Common myeloid progenitor, CD34-positive (primary cell): ENCODE measurements at places on chromosomes 12 and 14.

- no peak for DNase-seq
Measured at GRCh38 chr12:42730291-42730690, 140.7 kb upstream of the PRICKLE1 start.

DNA sequence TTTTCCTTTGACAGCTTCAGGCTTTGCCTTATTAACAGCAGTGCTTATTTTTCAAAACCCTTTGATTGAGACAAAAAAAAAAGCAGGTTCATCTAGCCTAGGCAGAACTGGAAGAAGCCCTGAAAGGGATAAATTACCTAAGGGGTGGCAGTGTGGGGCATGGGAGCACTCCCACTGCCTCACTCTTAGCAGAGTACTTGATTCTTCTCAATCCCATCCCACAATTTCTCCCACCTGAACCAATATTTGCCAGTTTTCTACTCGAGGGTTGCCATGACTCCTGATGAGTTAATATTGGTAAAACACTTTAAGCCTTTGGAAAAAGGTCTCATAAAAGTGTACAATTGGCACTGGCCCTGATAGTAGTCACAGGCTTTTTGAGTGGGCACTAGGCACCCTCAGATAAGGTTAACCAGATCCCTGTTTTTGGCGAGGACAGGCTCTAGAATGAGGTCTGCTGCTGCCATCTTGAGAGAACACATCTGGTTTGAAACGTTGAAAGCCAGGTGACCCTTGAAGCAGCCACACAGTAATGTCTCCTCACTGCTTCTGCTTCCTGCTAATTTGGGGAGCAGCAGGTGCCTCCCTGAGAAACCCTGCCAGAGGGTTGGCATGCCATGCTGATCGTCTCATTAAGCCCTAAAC, 320.0 kb downstream of the RAD51B start:
- DNase-seq, result no peak

- no peak for DNase-seq
Measured at GRCh38 chr12:8449355-8449859, 6.4 kb upstream of the CLEC6A start.

DNA sequence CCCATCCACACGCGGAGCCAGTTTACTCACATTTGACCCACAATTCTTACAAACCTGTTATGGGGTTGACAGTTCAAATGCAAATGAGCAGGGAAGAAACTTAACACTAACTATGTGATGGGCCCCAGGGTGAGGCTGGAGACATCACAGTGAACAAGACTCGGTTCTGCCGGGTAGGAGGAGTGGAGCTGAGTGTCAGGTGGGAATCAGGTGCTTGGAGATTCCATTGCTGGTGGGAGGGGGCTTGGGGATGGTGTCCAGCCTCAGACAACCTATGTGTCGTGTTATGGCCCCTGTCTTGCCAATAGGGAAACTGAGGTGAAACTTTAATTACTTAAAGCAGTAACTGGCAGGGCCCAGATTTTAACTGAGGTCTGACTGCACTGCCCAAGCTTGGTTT, 41.9 kb downstream of the BEGAIN start:
- DNase-seq, result no peak

GRCh38 chr12:110258466-110258865, 22.6 kb upstream of the ATP2A2 start:
- DNase-seq, result no peak
